ENCODE measurements at places on chromosomes 5 and 9. TPM values are rescaled to one million over a fixed set of nuclear protein-coding genes. Genes with fewer than 3 reads are reported as not detected.
A peak's percentile ranks its signal among the peaks of the same experiment; 100 is the strongest.

Gene PCDHA1
- total RNA-seq: not detected

Gene ADAMTS12
- 1.3 TPM for total RNA-seq

Gene FCN1
- total RNA-seq: 2.3 TPM

Gene ADAMTS2
- total RNA-seq: 3.5 TPM

Gene SMARCA2
- total RNA-seq: 185 TPM

GRCh38 chr5:9156282-9156681 lies 389.6 kb downstream of the SEMA5A start:
- DNase-seq: no peak
- no peaks in the 10 kb centered on the region for H3K36me3 ChIP-seq
- H3K27ac ChIP-seq: no peak overlapping the region

- DNase-seq: no peak
- no peaks in the 10 kb centered on the region for H3K36me3 ChIP-seq
- H3K4me1 ChIP-seq: peaks cover 16% of the 10 kb centered on the region
- no peak overlapping the region for H3K27ac ChIP-seq
- no peak overlapping the region for H3K4me3 ChIP-seq
These were observed 173.8 kb downstream of the AUH start for GRCh38 chr9:91187965-91188344.

DNA sequence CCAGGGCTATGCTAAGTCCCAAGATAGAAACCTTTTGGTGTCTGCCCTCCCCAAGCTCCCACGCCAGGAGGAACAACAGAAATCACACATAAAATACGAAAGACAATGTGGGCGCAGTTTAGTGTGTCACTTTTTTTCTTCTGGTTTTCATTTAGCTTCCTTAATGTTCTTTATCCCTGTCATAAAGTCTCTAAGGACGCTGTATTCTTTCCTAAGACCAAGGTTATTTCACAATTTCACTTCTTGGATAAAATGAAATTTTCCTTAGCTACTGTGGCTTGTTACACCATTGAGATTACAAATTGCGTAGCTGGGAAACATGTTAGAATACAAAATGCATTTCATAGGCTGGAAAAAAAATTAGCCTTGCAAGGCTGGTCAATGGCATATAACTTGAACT lies 85.4 kb downstream of the GLIS3 start:
- H3K27ac ChIP-seq: no peak overlapping the region
- peaks cover 18% of the 10 kb centered on the region for H3K4me1 ChIP-seq
- no peak for DNase-seq
- no peaks in the 10 kb centered on the region for H3K36me3 ChIP-seq
- H3K27me3 ChIP-seq: no peaks in the 10 kb centered on the region

- peak; percentile 14 for DNase-seq
- H3K4me1 ChIP-seq: no peaks in the 10 kb centered on the region
- H3K4me3 ChIP-seq: no peak overlapping the region
- no peaks in the 10 kb centered on the region for H3K36me3 ChIP-seq
- no peak overlapping the region for H3K27ac ChIP-seq
These were observed 155.6 kb upstream of the PANK3 start for GRCh38 chr5:168734620-168735300.

DNA sequence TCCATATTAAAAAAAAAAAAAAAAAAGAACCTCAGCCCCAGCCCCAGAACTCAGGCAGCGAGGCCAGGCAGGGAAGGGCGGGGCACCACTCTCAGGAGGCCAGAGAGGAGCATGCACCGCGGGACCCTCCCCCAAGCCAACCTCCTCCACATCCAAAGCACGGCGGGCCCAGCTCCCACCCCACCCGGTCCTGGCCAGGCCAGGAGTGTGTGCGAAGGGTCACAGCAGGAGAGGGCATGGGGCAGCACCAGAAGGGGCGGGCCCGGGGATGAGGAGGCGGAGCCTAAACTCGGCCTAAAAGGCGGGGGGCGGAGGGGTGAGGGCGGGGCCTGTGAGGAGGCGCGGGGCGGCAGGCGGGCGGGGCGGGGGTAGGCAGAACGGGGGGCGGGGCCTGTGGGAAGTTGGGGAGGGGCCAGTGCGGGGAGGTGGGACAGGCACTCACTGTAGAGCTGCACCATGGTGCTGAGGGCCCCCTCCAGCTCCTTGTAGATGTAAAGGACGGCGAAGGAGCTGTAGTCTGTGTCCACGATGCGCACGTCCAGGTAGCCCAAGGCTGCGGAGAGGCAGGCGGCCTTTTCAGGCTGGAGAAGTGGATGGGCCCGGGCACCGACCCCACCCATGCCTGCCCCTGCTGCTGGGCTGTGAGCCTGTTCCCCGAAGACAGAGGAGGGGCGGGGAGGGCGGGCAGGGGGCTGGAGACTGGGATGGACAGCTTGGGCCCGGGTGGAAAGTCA lies 1.2 kb downstream of the LCN15 start:
- no peaks in the 10 kb centered on the region for H3K36me3 ChIP-seq
- H3K4me1 ChIP-seq: peaks cover 12% of the 10 kb centered on the region
- DNase-seq: no peak
- no peaks in the 10 kb centered on the region for H3K27me3 ChIP-seq
- H3K4me3 ChIP-seq: no peak overlapping the region

GRCh38 chr9:121825031-121825691 lies 173.7 kb downstream of the DAB2IP start:
- DNase-seq: no peak
- peaks cover 7% of the 10 kb centered on the region for H3K4me1 ChIP-seq
- H3K36me3 ChIP-seq: no peaks in the 10 kb centered on the region
- no peaks in the 10 kb centered on the region for H3K27me3 ChIP-seq
- no peak overlapping the region for H3K4me3 ChIP-seq

GRCh38 chr5:124160265-124160664 lies 586.2 kb downstream of the ZNF608 start:
- H3K4me1 ChIP-seq: no peaks in the 10 kb centered on the region
- H3K36me3 ChIP-seq: no peaks in the 10 kb centered on the region
- H3K27me3 ChIP-seq: no peaks in the 10 kb centered on the region
- DNase-seq: no peak

DNA sequence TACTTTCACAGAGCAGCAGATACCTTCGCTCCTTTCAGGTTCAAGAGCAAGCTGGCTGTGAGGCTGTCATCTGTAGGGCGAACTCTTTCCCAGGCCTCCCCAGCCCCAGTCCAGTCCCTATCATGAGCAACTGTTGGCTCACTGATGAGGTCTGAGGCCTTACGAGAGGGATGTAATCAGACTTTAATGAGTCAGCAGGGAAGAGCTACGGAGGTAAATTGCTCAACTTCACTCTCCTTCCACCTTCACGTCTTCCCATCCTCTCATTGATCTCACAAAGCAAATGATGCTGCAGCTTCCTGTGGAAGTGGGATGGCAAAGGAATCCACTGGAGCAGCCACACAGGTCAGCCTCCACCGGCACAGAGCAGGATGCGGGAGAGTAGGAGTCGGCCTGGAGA lies 130.7 kb upstream of the TBCA start:
- H3K27me3 ChIP-seq: no peaks in the 10 kb centered on the region
- no peak overlapping the region for H3K27ac ChIP-seq
- DNase-seq: no peak
- H3K4me1 ChIP-seq: no peaks in the 10 kb centered on the region
- no peaks in the 10 kb centered on the region for H3K36me3 ChIP-seq
- no peak overlapping the region for H3K4me3 ChIP-seq

DNA sequence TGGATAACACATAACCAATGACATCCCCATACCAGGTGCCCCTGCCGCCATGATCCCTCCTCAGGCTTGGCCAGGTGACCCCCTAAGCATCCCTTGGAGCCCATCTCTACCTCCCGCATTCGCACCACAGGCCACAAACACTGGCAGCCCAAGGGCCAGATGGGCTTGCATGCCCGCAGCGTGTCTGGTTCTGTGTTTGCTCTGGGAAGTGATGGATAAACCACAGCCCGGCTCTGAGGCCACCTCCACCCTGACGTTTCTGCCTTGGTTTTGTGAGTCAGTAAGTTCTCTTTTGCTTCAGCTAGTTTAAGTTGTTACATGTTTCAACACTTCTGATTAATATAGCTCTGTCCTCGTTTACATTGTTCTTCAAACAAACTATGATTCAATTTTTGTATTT lies 172.4 kb upstream of the PHYKPL start:
- no peak overlapping the region for H3K4me3 ChIP-seq
- H3K36me3 ChIP-seq: no peaks in the 10 kb centered on the region
- no peak for DNase-seq
- H3K4me1 ChIP-seq: peaks cover 15% of the 10 kb centered on the region
- H3K27me3 ChIP-seq: no peaks in the 10 kb centered on the region

DNA sequence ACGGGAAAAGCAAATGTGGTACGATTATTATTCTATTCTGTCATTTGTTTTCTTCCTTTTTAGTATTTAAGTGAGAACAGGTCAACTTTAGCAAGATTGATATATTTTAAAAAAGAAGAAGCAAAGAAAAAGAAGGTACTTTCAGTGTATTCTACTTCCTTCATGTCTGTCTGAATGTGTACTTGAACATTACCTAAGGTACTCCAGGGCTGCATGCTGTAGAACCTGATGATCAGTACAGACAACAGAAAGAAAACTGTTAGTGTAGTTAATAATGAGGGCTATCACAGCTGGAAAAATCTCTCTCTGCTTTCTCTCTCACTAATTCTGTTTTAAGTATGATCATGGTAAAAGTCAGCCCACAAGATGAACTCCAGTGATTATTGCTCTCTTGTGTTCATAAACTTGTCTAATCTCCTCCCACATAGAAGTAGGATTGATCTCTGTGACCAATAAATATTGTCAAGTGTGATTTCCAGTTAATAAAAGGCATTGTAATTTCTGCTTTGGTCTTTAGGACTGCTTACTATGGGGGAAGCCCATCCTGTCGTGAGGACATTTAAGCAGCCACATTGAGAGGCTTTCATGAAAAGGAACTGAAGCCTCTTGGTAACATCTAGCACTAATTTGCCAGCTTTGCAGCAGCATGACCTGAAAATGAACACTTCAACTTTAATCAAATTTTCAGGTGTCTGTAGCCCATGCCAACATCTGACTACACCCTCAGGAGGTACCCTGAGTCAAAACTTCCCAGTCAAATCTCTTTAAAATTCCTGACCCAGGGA lies 864.0 kb upstream of the ACO1 start:
- H3K4me3 ChIP-seq: no peak overlapping the region
- H3K27ac ChIP-seq: no peak overlapping the region
- H3K4me1 ChIP-seq: no peaks in the 10 kb centered on the region
- no peaks in the 10 kb centered on the region for H3K27me3 ChIP-seq

- DNase-seq: no peak
- H3K27ac ChIP-seq: no peak overlapping the region
- no peaks in the 10 kb centered on the region for H3K36me3 ChIP-seq
- no peak overlapping the region for H3K4me3 ChIP-seq
- H3K4me1 ChIP-seq: no peaks in the 10 kb centered on the region
- peaks cover 70% of the 10 kb centered on the region for H3K27me3 ChIP-seq
These were observed 2.5 kb downstream of the BARHL1 start for GRCh38 chr9:132584601-132585560.

DNA sequence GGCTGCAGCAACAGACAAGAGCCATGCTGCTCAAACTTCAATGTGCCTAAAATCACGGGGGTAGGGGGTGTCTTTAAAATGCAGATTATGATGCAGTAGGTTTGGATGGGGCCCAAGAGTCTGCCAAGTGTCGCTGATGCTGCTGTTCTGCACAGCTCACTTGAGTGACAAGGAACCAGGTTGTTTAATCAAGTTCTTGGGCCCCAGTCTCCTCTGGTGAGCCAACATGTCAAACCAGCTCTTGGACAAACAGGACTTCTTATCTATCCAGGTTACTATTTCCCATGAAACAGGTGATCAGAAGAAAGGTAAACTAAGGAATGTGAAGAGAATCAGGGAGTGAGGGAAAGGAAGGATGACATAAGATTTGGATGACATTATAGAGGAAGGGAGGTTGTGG lies 78.0 kb downstream of the APBA1 start:
- H3K27ac ChIP-seq: no peak overlapping the region
- H3K36me3 ChIP-seq: no peaks in the 10 kb centered on the region
- H3K4me3 ChIP-seq: no peak overlapping the region
- no peaks in the 10 kb centered on the region for H3K27me3 ChIP-seq

GRCh38 chr9:105053209-105053652 lies 125.3 kb upstream of the ABCA1 start:
- no peaks in the 10 kb centered on the region for H3K36me3 ChIP-seq
- no peaks in the 10 kb centered on the region for H3K27me3 ChIP-seq
- H3K4me3 ChIP-seq: no peak overlapping the region
- H3K4me1 ChIP-seq: no peaks in the 10 kb centered on the region
- H3K27ac ChIP-seq: no peak overlapping the region

GRCh38 chr5:77029376-77029885 lies 773 bp upstream of the AGGF1 start:
- H3K36me3 ChIP-seq: no peaks in the 10 kb centered on the region
- H3K4me1 ChIP-seq: peaks cover 17% of the 10 kb centered on the region
- H3K27ac ChIP-seq: peak overlapping the region; percentile 86
- DNase-seq: no peak

DNA sequence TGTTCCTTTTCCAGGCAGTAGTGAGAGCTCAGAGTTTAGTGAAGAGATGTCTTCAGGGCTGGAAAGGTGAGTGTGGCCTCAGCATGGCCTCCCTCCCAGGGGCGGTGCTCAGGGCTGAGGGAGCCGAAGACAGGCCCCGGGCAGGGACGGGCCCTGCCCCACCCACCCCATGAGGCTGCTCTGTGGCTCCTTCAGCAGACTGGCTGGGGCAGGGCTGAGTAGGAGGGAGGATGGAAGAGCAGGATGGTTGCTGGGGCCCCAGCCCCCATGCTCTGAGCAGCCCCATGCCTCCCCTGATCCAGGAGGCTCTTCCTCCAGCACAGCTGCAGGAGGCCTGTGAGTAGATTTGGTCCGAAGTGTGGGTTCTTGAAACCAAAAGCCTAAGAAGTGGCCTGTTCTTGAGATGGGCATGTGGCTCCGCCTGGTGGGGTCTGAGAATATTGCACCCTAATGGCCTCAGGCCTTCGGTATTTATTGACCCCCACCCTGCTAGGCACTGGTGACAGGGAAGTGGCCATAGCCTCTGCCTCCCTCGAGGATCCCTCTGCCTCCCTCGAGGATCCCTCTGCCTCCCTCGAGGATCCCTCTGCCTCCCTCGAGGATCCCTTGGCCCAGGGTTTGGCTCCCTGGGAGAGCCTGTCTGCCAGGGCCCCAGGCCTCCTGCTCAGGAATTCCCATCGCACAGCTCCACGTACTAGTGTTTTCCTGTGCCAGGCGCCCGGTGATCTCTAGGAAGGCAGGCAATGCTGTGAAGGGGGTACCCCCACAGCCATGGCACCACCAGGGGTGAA lies 65.4 kb upstream of the GARNL3 start:
- peak overlapping the region; percentile 42 for H3K27ac ChIP-seq
- no peak overlapping the region for H3K4me3 ChIP-seq
- no peaks in the 10 kb centered on the region for H3K36me3 ChIP-seq

All from thyroid gland (tissue), 4 donors.